NCI-H1092 treated with DMSO at 0.1 percent for 48 hours (cell line): ENCODE measurements at places on chromosomes 12 and 14.
A peak's percentile ranks its signal among the peaks of the same experiment; 100 is the strongest.

DNA sequence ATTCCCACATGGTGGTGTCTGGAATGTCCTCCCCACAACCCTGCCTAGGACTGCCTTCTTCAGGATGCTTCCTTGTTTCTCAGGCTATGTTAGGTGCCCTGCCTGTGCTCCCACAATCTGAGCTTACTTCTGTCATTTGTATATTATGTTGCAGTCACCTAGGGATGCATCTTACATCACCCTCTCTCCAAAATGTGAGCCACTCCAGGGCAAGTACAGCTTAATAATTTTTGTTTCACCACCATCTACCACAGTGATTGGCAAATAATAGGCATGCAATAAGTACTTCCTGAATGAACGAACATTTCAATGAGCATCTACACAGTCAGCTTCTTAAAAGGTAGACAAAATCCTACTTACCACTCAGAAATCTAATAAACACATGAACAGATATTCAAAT is 37.6 kb downstream of the ZFYVE26 start:
- no peak for DNase-seq

- peak; percentile 35 for DNase-seq
Measured at GRCh38 chr12:51217968-51218606, at the start of gene POU6F1. Gene POU6F1 (minus strand): TSS chr12:51218062. CDS start chr12:51206836, 11,226 bp downstream.

- DNase-seq: no peak
Measured at GRCh38 chr12:38880288-38880687, 25.1 kb downstream of the CPNE8 start.

DNA sequence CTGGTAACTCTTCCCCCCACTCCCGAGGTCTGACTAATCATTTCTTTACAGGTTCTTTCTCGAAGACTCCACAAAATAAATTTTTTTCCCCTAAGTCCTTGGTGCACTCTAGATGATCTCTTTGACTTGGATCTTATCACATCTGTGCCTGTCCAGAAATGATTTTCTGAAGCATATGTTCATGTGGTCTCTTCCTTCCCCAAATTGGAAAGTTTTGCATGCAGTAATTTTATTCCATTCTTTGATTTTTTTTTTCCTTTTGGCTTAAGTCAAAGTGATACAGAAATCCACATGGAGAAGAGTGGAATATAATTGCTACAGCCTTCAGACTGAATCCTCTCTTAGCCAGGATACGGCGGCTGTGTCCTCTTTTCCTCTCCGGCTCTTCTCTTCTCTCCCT is 213.3 kb downstream of the BMP4 start:
- DNase-seq: no peak

GRCh38 chr12:56874821-56875220 is 59.4 kb downstream of the SDR9C7 start:
- DNase-seq: no peak

GRCh38 chr12:121595520-121595919 is 14.7 kb upstream of the KDM2B start:
- DNase-seq: no peak

GRCh38 chr12:53219292-53219955 is 12.4 kb upstream of the ITGB7 start:
- no peak for DNase-seq

DNA sequence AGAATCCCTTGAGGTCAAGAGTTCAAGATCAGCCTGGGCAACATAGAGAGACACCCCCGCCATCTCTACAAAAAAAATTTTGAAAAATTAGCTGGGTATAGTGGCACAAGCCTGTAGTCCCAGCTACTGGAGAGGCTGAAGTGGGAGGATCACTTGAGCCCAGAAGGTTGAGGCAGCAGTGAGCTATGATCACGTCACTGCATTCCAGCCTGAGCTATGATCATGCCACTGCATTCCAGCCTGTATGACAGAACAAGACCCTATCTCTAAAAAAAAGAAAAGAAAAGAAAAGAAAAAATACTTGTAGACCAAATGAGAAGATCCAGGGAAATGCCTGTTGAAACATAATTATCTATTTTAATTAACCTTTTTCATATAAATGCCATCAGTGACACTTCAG is 93.8 kb upstream of the MDM1 start:
- no peak for DNase-seq

GRCh38 chr12:74547249-74547648 is 9.6 kb downstream of the ATXN7L3B start:
- DNase-seq: no peak

GRCh38 chr12:47091009-47091408 is 11.2 kb upstream of the AMIGO2 start:
- DNase-seq: no peak

DNA sequence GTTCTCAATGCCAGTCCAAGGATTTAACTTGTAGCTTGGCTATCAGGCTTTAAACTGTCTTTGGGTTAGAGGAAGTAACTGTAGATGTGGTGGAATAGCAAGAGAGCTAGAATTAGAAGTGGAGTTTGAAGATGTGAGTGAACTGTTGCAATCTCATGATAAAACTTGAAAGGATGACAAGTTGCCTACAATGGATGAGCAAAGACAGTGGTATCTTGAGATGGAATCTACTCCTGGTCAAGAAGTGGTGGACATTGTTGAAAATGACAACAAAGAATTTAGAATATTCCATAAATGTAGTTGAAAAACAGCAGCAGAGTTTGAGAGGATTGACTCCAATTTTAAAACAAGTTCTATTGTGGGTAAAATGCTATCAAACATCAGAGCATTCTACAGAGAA is 199.0 kb downstream of the DUSP6 start:
- no peak for DNase-seq

DNA sequence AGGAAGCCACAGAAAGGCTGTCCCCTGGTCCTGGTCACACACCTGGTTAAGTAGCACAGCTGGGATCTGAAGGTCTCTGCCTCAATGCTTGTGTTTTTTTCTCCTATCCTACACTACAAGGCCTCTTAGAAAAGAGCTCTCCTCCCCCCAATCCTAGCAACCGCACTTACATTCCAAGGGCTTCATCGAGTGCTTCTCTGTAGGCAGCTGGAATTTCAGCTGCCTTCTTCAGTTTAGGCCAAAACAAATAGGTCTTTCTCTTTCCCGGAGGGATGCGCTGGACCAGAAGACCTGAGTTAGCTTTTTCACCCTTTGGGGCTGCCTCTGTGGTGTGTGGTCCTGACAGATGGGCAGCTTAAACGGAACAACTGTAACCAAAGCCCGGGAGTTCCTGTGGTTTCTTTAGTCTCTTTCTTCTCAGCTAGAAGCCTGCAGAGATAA is 109.7 kb downstream of the GPATCH2L start:
- DNase-seq: no peak

GRCh38 chr14:86088156-86088555 is 558.2 kb downstream of the FLRT2 start:
- no peak for DNase-seq

DNA sequence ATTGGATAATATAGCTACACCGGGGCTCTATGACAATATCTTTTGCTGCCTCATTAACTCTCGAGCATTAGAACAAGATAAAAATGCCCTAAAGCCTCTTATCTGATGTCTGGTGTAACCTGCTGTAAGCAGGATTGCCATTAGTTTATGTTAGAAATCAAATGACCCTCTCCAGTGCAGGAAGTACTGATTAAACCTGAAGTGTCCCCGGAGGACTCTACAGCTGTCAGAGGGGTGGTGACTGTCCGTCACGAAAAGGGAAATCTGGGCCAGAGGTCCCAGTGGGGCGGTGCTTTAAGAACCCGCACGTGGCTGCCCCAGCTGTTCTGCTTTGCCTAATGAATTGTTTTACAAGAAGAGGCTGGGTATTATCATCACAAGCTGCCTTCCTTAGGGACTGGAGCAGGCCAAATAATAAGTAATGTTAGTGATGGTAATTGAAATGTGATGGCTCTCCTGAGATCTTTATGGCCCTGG is 55.7 kb downstream of the LIN52 start:
- peak; percentile 88 for DNase-seq

DNA sequence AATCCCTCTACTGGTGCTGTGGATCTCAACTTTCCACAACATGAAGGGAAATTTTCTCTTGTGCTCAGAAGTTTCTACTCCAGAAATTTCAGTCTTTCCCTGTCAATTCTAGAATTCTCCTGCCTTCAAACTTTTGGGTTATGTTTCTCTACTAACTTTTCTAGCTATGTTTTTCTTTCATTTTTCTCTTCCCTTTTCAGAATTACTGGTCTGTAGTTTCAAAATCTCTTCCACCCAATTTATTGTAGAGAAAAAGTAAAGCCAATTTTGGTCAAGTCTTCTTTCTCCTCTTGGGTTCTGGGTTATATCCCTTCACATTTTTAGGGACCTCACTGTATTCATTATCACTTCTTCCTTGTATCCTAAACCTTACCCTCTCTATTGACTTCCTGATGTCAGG is 18.9 kb downstream of the CNTN1 start:
- DNase-seq: no peak

DNA sequence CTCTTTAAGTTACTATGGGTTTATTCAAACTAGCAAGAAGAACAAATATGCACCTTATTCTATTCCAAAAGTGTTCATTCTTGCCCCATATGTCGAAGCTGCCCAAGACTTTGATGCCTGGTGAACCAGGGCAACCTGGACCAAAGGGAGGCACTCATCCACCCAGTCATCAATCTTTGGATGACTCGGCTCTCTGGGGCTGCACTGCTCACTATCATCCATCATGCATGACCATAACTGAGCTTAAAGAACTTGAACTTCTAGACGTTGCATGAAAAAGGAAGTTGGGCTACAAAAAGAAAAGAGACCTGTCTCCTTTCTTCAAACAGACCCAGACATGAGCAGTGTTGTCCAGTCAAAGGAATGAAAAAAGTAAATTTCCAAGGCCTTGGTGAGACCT is 1.2 kb downstream of the KRT4 start:
- DNase-seq: no peak

DNA sequence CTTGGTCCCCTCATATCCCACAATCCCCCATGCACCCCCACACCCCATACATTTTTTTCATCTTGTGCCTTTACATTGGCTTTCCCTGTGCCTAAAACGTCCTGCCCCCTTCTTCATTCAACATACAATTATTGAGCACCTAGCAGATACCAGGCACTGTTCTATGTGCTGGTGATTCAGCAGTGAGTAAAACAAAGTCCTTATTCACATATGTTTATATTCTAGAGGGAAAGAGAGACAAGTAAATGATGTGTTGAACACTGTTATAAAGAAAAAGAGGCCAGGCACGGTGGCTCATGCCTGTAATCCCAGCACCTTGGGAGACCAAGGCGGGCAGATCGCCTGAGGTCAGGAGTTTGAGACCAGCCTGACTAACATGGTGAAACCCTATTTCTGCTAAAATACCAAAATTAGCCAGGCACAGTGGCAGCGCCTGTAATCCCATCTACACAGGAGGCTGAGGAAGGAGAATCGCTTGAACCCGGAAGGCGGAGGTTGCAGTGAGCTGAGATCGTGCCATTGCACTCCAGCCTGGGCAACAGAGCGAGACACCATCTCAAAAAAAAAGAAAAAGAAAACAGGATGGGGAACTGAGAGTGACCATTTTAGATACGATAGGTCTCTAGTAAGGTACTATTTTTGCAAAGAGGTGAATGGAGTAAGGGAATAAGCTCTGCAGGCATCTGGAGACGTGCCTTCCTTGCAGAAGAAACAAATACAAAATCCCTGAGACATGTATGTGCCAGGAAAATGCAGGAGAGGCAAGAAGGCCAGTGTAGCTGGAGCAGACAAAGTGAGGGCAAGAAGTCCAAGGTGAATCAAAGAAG is 12.2 kb downstream of the SLC7A7 start:
- no peak for DNase-seq

DNA sequence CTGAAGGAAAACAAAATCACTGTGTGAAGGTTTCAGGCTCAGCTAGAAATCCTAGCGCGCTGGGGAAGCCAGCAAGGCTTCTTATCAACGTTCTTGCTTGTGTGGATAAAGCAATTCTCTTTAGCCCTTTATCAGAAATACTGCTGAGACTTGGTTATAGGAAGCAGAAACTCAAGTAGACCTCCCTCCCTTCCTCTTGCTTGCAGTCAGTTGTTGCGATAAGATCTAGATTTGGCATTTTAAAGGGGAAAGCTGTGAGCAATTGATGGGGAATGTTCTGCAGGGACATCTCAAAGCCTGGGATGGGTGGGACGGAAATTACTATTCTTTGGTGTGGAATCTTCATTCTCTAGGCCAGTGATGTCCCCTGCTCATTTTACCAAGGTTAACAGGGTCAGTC is 76.4 kb upstream of the ANO4 start:
- no peak for DNase-seq

DNA sequence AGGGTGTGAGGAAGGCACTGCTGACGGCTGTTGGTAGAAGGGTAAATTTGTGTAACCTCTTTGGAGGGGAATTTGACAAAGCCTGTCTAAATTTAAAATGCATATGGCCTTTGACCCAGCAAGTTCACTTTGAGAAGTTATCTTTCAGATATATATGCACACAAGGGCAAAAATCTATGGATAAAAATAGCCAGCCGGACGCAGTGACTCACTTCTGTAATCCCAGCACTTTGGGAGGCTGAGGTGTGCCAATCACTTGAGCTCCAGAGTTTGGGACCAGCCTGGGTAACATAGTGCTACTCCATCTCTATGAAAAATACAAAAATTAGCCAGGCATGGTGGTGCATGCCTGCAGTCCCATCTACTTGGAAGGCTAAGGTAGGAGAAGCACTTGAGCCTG is 13.4 kb downstream of the UBC start:
- no peak for DNase-seq

DNA sequence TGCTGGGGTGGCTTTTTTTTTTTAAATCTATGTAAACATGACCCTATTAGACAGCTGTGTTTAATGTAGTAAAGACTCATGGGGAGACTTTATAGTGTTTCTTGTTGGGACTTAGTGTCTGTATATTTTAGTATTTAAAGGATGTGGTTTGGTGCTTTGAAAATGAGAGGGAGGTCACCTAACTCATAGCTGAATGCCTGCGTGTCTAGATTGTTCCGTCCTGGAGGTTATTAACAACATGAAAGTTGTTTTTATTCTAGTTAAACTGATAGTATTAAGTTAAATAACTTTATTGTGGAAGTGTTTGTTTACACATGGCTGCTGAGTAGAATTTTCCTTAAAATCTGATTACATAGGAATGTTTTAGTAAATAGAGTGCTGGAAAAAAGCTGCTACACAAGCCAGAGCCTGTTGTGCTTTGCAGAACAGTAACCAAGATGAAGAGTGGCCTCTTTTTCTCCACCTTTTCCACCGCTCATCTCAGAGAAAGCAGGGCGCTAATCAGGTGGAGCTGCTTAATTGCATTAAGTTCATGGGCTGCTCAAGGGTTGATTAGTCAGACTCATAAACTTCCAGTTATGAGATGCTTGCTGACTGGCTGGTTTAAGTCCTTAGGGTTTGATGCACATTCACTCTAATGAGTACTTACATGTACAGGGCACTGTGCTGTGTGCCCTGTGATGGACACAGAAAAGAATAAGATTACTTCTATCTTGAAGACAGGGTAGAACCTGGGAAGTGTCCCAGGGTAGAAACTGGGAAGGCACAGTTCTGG is 62.7 kb downstream of the FBXO34 start:
- DNase-seq: no peak

DNA sequence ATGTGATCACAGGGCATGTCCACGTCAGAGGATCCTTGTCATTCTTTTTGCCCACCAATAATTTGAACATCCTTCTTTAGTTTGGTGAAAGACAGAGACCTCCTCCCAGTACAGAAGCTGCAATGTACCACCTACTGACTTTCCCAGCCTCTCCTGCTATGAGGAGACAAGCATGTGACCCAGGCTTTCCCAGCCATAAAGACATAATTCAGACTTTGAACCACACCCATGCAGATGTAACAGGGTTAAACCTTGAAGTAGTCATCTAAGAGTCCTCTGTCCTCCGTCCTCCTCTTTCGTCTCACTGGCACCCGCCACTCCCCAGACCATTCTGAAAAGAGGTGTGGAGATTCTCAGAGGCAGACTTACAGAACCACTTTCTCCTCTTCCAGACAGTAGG is 120.8 kb downstream of the KCNK10 start:
- DNase-seq: no peak

- no peak for DNase-seq
Measured at GRCh38 chr12:56931474-56931978, 2.7 kb downstream of the SDR9C7 start.

GRCh38 chr12:81668475-81668874 is 90.7 kb downstream of the PPFIA2 start:
- no peak for DNase-seq
